ENCODE measurements at places on chromosomes 12 and 14.
A peak's percentile ranks its signal among the peaks of the same experiment; 100 is the strongest.

- no peak for DNase-seq
These were observed 11.8 kb upstream of the NUAK1 start for GRCh38 chr12:106150555-106150954.

GRCh38 chr14:102321456-102322422, 2.2 kb downstream of the ZNF839 start:
- DNase-seq: no peak

- peak; percentile 51 for DNase-seq
These were observed 198.9 kb upstream of the SFSWAP start for GRCh38 chr12:131511803-131512561.

DNA sequence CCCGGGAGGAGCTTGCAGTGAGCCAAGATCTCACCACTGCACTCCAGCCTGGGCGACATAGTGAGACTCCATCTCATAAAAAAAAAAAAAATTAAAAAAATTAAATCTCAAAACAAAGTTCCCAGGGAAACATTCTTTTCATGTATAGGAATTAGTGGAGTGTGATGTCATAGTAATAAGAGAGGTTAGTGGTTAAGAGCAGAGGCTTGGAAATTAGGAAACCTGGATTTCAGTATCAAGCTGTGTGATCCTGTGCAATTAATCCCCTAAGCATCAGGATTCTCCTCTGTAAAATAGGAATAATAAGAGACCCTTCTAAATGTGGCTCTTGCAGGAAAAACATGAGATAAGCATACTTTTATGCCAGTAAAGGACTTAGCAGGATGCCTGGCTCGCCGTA, 3.1 kb upstream of the TXNRD1 start:
- no peak for DNase-seq

GRCh38 chr12:126069549-126070165, 1004.4 kb downstream of the AACS start:
- DNase-seq: peak; percentile 65

DNA sequence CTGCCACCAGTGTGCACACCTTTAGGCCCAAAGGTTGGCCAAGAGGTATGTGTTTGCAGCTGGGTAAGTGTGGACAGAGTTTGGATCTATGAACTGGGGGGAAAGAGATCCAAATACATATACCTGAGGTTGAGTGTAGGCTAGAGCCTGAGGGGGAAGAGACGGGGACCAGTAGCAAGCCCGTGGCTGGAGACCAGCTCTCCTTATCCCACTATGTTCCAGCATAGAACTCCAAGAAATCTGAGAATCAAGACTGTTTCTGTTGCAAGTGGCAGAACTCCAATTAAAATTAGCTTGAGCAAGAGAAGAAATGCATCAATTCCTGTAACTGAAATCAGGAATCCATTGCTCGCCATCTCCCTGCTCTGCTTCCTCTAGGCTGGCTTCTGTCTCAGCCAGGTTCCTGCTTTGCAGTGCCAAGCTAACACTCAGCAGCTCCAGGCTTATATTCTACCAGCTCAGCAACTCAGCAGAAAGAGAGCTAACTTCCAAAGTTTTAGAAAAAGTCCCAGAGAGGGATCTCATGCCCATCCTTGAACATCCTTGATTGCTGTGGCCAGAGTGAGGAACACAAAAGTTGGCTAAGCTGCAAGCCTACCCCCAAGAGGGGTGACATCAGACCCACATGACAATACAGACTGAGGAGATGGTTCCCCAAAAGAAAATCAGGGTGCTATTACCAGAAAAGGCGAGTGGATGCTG, 1.5 kb upstream of the PCK2 start:
- DNase-seq: no peak

- no peak for DNase-seq
These were observed 126.7 kb upstream of the CCDC196 start for GRCh38 chr14:66359500-66359899.

- DNase-seq: no peak
These were observed 54.2 kb downstream of the SUDS3 start for GRCh38 chr12:118430516-118430915.

- no peak for DNase-seq
These were observed 109.4 kb upstream of the HIF1A start for GRCh38 chr14:61585598-61586543.

DNA sequence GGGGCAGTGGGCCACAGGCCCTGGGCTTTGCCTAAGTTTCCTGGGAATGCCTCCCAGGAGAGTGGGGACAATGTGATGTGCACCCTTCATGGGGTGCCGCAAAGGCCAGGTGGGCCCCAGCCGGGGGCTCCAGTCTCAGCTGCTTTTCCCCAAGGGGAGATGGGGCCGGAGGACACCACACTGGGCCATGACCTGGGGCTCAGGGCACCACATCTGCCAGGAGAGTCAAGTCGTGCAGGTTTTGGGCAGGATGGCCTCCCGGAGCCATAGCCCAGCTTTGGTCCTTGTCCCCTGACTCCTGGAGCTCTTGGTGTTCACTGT, 12.2 kb downstream of the HIP1R start:
- DNase-seq: no peak

- DNase-seq: no peak
These were observed 196.9 kb upstream of the PWP1 start for GRCh38 chr12:107488666-107489065.

DNA sequence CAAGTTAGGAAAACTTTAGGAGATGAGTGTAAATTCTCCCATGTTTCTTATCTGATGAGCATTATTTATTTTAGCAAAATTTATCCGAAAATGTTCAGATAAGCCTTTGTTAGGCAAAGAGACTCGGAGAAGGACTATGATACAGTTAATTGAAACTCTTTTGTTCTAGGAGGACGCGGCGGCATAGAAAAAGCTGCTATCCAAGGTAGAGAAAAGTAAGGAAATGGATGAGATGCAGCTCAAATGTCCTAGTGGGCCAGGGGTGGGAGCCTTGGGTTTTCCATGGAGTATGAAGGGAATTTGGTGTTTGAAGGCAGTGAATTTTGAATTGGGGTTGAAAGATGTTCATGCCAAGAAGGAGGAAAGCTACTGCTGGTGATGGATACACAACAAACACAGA, 1504.5 kb downstream of the AACS start:
- no peak for DNase-seq

DNA sequence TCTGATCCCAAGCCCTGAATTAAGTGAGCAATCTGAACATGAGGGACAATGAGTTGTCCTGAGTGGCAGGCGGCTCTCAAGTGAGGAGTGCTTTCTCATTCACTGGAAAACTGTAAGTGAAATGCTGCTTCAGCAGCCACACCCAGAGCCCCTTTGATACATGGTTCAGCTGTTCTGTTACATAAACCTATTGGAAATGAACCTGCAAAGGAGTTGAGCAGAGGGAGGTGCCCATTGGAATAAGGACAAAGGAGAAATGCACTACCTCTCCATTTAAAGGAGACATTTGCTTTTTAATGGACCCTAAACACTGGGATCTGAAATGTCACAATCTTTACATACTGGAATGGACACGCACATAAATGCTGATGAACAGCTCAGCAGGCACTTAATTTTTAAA, 169.9 kb downstream of the CACNA1C start:
- DNase-seq: no peak

DNA sequence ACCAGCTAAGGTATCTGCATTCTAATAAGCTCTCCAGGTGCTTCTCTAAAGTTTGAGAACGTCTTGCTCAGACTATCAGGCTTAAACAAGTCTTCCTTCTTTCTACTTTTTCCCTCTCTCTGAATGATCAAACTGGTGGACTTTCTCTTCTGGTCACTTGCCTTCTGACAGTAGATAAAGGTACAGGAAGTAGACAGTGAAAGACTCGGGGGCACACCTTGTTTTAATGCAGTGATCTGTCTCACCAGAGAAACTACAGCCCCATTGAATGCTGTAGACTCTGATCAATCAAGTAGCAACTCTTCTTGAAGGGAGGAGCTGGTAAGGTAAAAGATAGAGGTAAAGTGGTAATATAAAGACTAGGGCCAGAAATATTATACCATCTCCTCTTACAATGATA, 48.1 kb upstream of the ATXN7L3B start:
- no peak for DNase-seq

GRCh38 chr12:20865873-20866272, 55.4 kb downstream of the SLCO1B3 start:
- DNase-seq: no peak

- DNase-seq: no peak
These were observed 29.0 kb downstream of the ACTN1 start for GRCh38 chr14:68950111-68950510.

DNA sequence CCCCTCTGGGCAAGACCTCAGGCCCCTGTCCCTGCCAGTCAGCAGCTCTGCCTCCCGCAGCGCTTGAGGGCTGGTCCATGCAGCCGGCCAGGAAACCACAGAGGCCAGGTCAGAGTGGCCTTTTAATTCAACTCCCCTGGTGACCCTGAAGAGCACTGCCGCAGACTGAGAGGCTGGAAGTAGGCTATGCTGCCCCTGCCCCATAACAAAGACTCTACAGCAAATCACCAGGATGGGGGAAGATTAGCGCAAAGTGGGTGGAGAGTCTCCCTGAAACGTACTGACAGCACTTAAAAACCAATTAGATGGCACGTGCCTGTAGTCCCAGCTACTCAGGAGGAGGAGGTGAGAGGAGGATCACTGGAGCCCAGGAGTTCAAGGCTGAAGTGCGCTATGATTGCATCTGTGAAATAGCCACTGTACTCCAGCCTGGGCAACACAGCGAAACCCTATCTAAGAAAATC, 70.5 kb downstream of the ITPK1 start:
- no peak for DNase-seq

- no peak for DNase-seq
These were observed 133.0 kb upstream of the RASSF8 start for GRCh38 chr12:25825446-25825845.

DNA sequence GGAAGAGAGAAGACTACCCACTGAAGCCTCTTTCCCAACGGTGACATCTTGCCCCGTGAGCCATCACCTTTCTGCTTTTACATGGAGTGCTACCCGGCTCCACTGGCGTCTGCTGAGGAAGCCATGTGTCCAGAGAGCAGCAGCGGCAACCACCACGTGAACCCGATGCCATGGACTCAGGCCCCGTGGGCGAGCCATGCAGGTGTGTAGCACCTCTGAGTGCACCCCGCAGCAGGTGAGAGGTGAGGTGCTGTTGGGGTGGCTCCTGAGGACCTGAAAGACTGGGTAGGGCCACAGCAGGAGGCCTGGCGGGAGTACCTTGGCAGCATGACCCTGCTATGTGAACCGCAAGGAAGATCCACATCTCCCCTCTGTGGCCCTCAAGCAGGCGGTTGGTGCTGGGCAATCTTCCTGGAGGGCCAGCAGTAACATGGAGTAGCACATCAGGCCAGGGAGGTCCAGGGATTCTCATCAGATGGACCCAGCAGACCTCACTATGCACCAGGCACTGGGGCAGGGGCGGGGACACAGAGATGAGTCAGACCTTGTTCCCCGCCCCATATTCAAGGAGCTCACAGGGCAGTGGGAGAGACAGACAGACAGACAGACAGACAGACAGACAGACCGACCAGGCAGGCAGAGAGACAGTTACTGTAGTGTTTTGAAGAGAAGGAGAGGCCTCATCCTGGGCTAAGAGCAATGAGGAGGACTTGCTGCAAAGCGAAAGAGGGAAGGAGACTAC, 129.6 kb downstream of the PAPOLA start:
- DNase-seq: peak; percentile 42

DNA sequence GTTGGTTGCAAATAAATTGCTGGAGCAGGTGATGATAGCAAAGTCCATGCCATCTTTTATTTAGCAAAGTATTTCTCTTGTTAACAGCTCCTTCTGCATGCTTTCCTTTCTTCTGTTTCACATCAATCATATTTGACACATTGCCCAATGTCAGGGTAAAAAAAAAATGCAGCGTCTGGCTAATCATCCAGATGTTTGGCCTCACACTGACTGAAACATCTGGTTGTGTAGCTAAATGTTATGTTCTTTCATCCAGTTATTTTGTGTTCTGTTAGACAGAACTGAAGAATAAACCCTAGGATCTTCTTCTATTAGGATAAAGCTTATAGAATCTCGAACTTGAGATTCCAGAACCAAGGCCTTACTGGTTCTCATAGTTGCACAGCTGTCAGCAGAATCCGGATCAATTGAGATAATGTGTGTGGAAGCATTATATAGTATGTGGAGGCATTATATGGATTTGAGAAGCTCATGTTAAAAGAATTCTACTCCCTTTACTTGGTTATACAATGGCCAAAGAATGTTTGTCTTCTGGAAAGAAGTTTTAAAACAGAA, 859.2 kb downstream of the DIO2 start:
- DNase-seq: no peak

GRCh38 chr14:90483571-90483974, 86.7 kb downstream of the CALM1 start:
- peak; percentile 63 for DNase-seq

DNA sequence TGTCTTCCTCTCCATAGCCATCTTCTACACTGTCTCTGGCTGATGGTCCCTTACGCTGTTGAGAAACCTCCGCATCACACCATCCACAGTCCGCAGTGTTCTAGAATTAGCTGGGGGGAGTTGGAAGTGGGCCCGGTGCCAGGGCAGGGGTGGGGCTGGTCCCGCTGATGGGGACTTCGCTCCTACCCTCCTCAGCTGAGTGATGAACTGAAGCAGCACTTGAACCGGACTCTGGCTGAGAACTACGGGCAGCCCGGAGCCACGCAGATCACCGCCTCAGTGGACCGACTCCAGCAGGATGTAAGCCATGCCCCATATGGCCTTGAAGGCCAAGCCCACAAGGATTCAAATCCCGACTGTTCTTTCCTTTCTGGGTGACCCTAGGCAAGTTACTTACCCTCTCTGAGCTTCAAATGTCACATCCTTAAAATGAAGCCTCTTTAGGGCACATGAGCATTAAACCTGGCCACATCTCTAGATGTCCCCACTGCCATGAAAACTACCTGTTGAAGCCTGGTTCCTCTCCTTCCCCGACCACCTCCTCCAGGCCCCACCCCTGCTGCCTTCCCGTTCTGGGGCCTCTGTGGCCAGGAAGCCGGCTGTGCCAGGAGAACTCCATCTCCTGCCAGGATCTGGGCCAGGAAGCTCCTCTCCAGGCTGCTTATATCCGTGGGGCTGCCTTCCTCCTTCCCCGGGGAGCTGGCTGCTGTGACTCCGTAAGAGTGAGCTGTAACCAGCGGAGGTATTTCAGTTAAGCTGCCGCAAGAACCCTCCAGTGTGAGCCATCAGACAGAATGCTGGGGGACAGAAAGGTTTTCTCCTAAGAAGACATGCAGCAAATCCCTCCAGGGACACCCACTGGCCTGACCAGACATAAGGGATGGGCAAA, 53.1 kb downstream of the TSPAN11 start:
- no peak for DNase-seq

GRCh38 chr14:71430678-71431376, 501.4 kb upstream of the RGS6 start:
- DNase-seq: no peak

- no peak for DNase-seq
These were observed 126.4 kb downstream of the SCN8A start for GRCh38 chr12:51717326-51717925.

DNA sequence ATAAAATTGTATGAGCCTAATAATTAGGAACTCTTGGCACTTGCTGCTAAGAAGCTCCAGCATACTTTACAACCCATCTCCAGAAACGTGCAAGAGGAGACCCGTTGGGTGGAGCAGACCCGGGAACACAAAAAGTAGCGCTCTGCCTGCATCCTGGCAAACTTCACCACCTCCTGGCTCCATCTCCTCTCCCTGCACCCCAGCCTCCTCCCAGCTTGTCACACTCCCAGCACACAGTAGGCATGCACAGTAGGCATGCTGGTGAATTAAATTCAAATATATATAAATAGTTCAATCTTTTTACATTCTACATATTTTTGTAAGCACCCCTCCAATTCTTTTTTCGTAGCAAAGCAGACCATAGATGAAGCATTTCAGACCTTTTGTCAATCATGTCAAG, 1.2 kb downstream of the VSIG10 start:
- no peak for DNase-seq

- DNase-seq: no peak
These were observed 8.5 kb upstream of the MYL6B start for GRCh38 chr12:56143870-56144269.

GRCh38 chr12:16300122-16300521, 22.6 kb upstream of the SLC15A5 start:
- no peak for DNase-seq
